T47D (cell line): ENCODE measurements at places on chromosomes 16 and 17.

DNA sequence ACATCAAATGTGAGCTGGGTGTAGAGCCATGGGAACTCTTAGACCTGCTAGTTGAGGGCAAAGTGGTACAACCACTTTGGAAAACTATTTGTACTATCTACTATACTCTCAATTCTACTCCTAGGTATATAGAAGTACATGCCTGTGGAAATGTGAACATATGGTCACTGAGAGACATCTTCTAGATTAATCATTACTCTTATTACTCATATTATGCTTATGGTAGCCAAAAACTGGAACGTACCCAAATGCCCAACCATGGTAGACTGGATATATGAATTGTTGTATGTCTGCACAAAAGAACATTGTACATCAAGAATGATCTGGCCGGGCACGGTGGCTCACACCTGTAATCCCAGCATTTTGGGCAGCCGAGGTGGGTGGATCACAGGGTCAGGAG, 2.7 kb downstream of the WDR45B start:
- no peak for DNase-seq

DNA sequence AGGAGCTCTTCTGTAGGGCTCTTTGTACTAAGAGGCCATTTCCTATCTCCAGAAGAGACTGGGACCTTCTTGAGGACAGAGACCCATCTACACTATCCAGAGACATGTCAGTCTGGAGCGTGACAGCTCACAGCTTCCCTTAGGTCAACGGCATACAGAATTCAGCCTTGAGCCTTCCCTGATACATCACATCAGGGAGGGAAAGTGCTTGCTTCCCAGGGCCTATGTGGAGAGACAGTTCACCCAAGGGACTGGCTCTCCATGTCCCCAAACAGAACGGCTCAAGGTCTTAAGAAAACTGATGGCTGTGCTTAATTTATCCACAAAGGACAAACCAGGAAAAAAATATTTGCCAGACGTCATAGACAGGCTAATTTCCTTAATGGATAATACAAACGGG, 7.7 kb downstream of the CENPV start:
- no peak for DNase-seq

- no peak for DNase-seq
Measured at GRCh38 chr16:72024862-72025382, 16.4 kb downstream of the DHODH start.

DNA sequence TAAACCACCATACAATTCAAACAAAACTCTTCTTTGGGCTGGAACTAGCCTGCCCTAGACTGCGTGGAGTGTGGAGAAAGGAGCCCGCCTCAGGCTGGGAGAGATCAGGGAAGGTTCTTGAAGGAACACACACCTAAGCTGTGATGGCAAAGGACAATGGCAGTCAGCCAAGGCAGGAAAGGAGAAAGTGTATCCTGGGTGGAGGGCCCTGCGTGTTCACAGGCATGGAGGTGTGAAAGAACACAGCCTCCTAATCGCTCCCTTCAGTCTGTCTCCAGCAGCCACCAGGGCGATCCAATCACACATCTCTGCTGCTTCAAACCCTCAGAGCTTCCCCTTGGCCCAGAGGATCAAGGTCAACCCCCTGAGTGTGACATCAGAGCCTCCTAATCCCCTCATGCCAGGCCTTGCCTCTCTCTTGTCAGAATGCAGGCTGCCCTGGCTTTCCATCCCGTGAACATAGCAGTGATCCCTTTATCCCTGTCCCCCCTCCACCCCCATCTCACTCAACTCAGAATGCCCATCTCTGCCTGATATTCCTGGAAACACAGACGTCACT, 173.0 kb downstream of the KATNIP start:
- DNase-seq, result no peak

DNA sequence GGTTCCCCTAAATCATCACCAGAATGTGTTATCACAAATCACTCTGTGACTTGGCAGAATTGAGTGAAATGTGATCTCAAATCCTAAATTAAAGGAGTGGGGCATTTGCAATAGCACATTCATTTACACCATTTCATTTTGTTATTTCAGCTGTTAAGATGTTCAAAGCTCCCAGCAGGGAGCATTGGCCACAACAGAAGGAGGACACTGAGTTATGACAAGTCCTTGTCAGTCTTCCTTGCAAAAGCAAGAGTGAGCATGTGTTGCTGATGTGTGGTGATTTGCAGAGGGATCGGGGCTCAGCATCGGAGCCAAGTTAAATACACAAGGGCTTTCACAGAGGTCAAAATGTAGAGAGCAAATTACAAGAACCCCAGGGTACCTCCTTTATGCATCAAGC, 372.2 kb upstream of the CDH5 start:
- DNase-seq, result no peak

DNA sequence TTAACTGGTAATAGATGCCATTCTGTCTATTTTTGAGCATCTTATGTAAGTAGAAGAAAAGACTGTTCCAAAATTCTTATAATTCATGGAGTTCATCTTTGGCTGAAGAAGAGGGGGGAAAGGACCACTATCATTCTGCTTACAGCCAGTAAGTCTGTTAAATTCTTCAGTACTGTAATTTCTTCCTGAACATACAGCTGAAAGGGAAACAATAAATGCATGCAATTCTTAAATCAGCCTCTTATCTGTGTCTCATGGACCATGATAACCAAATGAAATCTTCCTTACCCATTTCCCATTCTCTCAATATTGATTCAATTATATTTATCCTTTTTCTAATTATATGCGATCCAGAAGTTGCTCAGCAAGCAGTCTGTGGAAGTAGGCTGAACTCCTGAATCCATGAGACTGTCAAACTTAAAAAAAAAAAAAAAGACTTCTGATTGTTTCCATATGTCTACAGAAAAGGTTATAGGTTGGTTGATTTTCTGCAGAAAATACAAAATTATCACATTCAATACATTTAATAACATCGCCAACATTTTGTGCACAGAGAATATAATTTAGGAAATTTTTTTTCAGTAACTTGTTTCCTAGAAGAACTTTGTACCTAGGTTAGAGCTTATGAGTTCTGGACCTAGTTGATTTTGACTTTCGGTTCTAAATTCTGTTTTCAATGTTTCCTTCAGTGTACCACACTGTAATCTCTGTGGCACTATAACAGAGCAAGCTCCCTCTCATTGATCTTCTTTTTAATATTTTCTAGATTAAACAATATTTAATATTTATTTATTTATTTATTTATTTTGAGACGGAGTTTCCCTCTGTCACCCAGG, 1.2 kb upstream of the ABCA9 start:
- DNase-seq, result no peak

DNA sequence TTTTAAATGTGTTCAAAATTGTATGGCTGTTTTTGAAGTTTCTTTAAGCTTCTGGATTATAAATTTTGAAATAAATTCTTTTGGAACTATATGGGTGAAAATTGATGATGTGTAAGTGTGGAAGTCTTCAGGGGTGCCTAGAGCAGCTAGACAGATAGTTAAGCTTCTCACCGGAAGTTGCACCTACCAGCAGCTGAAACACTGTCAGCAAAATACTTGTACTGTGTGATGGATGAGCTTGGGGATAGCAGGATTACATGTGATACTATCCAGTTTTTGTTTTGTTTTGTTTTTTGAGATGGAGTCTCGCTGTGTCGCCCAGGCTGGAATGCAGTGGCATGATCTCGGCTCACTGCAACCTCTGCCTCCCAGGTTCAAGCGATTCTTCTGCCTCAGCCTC, 19.7 kb downstream of the RBL2 start:
- DNase-seq, result no peak

DNA sequence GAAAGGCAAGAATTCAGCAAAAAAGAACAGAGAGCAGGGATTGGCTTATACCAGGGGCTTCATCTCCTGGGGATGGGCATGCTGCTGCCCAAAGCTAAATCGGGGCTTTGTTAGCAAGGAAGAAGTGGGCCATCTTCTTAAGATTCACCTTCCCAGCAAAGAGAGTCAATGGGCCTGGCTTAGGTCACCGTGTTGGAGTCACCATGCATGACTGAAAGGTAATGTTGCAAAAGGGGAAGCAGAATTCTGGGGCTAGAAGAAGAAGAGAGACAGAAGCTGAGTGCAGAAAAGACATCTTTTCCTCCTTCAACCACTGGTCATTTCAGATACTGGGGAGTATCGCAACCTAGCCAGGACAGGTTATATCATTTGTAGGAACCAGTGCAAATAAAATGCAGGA, 76.3 kb upstream of the KIFC3 start:
- no peak for DNase-seq

DNA sequence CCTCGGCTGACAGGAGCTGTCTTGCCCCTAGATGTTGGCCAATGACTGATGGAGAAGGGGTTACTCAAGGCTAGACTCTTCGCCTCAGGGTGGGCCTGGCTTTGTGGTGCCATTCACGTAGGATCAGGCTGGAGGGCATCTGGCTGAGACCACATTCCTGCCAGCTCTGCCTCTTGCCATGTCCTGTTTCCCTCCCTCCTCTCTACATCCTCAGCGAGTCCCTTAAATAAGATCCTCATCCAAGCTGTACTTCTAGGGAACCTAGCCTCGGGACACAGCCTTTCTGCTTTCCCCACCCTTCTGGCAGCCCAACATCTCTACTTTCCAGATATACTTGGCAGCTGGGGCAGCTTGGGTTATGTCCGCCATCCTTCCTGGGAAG, 27.9 kb upstream of the EFCAB13 start:
- no peak for DNase-seq

DNA sequence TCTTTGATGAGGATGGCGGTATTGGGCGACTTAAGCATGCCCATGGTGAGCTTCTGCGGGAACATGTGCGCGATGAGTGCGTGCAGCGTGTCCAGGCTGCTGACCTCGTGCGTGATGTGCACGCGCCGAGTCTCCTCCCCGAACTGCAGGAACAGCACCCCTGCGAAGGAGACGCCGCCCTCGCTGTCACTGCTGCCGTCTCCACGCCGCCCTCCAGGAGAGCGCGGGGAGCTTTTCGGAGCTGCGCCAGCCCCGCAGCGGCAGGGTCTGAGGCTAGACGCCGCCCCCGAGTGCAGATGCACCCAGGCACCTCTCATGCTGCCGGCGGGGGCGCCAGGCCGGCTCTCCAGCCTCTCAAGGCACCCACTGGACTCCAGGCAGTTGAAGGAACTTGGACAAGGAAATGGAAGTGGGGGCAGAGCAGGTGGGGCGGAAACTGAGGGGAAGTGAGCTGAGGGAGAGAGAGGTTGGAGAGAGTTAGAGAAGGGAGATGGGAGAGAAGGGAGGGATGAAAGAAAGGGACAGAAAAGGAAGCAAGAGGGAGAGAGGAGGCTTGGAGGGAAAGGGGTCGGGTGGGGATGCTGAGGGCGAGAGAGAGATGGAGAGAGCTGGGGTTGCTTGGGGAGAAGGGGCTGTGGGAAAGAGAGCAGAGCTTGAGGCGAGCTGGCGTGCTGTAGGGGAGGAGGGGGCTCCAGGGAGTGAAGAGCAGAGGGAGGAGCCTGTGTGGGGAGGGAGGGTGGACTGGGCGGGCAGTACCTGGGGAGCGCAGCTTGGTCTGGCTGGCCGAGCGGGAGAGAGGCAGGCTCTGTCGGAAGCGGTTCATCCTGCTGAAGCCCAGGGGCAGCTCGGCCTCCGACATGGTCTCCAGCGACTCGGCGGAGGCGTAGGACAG, 42.1 kb downstream of the SRCIN1 start:
- no peak for DNase-seq

GRCh38 chr17:17783825-17784656, 52.7 kb downstream of the SREBF1 start:
- DNase-seq, result no peak
